Activated naive CD4-positive, alpha-beta T cell (primary cell): ENCODE measurements at places on chromosomes 4 and X.

DNA sequence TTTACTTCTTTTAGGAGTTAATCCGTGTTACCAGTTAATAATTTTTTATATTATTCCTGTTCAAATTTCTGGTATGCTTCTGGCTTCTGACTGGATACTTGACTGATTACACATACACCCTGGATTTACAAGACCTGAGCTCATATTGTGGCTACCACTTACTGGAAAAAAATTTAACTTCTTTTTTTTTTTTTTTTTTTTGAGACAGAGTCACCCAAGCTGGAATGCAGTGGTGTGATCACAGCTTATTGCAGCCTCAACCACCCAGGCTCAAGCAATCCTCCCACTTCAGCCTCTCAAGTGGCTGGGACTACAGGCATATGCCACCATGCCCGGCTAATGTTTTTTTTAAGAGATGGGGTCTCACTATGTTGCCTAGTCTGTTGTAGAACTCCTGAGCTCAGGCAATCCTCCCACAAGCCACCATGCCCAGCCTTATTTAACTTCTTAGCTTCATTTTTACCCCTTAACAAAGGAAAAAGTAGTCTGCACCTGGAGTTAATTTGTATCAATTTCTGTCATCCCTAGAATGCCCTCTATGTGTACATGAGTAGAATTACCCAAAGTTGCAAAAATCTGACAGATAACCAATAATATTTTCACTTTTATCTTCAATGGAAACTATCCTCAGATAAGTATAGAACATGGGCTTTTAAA is 50.3 kb downstream of the TMEM165 start:
- DNase-seq, result no peak

- DNase-seq, result no peak
These were observed 7.0 kb downstream of the CYBB start for GRCh38 chrX:37786624-37787422.

DNA sequence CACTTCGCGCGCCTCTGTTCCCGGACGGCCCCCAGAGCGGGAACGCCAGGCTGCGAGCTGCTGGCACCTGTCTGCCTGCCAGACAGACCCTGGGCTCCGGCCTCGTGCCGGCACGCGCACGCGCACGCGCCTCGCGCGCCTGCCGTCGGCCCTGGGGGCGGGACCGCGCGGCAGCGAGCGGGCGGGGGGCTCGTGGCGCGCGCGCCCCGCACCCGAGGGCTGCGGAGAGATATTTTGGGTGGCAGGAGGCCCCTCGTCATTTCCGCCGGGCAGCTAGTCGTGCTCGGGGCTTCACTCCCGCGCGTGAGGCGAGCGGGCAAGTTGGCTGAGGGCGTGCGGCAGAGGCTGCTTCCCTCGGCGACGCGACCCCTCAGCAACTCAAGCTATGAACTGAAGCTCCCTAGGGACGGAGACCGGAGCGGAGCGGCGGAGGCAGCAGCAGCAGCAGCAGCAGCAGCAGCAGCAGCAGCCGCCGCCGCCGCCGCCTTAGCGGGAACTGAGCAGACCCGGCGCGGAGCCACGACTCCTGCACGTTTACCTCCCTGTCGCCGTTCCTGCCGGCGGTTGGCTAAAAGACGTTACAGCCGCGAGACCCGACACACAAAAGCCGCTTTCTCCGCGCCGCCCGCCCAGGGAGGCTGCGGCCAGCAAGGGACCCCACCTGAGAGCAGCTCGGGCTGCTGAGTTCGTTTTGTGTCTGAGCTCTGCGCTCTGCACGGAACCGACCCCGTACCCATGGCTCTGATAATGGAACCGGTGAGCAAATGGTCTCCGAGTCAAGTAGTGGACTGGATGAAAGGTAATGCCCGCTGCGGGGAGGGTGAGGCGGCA is at the start of gene CNKSR2:
TSS of gene CNKSR2 (plus strand) at position 256 of the 831 bp plus-strand sequence. CDS start at position 736, 480 bp downstream.
- peak; percentile 57 for DNase-seq

DNA sequence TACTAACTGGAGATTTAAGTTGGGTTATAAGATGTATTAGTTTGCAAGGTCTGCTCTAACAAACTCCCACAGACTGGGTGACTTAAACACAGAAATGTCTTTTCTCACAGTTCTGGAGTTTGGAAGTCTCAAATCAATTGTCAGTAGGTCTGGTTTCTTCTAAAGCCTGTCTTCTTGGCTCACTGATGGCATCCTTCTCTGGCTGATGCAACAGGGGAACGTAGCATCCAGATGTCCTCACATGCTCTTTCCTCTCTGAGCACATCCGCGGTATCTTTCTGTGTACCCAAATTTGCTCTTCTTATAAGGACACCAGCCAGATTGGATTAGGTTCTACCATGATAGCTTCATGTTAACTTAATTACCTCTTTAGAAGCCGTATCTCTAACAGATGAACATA is 63.2 kb upstream of the BMP3 start:
- DNase-seq, result no peak

DNA sequence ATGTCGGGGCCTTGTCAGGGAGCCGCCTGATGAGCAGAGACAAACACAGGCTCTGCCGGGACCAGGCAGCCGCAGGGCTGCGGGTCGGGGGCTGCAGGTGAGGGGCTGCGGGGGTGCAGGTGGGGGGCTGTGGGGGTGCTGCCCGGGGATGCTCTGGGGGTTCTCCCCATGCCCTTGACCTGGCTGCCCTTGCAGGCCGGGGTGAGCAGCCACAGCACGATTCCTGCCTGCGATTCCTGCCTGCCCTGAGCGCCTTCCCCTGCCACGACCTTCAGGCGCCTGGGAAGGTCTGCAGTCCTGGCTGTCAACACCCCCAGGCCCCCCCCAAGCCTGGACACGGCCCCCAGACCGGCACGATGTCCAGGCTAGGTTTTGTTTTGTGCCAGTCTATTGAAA is 106.3 kb downstream of the FAM53A start:
- no peak for DNase-seq

DNA sequence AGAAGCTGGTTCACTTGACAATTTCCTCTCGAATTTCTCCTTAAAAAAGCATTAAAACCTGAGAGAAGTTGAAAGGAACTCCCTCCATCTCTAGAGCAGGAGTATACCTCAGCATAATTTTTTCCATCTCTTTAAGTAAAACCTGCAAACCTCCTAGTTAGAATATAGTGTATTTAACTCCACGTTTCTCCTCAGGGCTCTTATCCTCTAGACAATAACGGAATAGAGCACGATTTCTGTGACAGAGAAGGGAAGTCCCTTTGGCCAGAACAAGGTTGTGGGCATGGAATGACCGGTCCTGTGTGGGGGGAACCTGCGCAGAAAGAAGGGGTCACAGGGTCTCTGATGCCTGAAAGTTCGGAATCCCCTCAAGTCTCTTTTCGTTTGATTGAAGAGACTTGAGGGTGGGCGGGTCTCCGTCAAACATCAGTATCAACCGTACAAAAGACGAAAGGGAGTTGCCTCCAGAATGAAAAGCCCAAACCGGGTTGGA is 697 bp downstream of the ZNF280C start:
- no peak for DNase-seq

DNA sequence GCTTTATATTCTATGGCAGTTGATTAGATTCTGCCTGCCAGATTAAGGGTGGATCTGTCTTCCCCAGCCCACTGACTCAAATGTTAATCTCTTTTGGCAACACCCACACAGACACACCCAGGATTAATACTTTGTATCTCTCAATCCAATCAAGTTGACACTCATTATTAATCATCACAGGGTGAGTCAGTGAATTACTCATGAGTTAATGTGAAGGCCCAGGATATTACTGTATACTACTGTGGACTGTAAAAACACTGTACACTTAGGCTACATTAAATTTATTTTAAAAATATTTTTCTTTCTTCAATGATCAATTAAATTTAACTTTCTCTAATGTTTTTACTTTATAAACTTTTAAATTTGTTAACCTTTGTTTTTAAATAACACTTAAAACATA is 87.7 kb downstream of the NAP1L3 start:
- DNase-seq, result no peak

GRCh38 chrX:29787656-29788055 is 427.7 kb upstream of the MAGEB2 start:
- no peak for DNase-seq

GRCh38 chrX:73683236-73683859 is 120.4 kb downstream of the CHIC1 start:
- no peak for DNase-seq

DNA sequence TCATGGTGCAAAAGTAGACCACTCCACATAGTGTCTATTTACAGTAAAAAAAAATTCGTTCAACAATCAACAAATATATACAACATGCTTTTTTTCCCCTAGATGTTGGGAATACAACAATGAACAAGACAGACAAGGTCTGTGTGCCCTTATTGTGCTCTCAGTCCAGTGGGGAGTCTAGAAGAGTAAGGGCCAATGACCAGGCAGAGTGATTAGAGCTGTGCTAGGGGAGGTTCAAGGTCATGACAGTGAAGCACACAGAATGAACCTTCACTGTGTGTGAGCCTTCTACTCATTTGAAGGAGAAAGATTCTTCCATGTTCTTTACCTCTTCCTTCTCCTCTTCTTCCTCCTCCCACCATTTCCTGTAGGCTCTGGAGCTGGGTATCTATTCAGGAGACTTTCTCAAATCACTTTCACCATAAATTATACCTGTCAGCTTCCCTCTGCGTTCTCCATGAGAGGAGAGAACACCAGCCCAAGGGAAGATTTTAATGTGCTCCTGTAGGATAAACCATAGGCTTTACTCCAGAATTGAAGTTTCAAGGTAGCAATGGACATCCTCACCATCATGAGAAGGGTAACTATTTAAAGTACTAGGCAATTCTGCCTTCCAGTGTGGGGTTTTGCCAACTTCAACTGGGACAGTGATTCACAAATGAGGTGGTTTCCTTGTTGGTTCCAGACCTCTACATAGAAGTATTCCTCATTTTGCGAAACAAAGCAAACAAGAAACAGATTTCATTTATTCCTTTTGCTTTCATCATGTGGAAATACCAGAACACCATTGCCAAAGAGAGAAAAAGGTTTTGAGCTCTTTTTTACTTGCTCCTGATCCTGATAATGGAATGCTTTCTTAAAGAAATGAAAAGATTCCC is 246.9 kb upstream of the GPC4 start:
- no peak for DNase-seq

GRCh38 chrX:150211988-150212387 is 151.1 kb upstream of the MAMLD1 start:
- no peak for DNase-seq

GRCh38 chr4:20318909-20319277 is 67.2 kb downstream of the SLIT2 start:
- no peak for DNase-seq

DNA sequence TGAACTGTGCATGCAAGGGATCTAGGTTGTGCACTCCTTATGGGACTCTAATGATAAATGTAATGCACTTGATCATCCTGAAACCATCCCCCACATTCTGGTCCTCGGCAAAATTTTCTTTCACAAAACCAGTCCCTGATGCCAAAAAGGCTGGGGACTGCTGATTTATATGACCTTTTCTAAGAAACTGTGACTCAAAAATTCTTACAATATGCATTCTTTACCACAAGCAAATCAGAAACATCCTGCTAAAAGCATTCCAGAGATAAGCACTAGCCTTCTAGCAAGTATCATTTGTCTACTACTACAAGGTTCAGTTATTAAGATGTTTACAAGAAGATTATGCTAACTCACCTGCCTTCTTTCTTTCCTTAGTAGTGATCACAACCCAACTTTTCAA is 166.5 kb upstream of the PCDH7 start:
- DNase-seq, result no peak

DNA sequence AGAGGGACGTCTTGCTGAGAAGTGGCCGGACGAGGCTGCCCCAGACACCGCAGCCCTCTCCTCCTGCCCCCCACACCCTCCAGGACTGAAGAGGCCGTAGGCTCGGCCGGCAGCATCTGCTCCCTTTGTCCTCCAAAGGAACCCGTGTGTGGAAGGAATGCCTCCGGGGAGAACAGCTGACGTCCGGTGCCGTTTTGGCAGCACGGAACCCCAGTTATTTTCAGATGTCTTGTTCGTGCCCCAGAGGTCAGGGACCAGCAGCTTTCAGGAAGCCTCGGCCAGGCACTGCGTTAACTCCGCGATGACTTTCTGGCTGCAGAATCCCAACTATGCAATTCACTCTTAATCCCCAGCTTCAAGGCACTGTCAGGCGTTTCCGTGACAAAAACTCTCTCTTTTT is 10.9 kb upstream of the PPP2R3B start:
- DNase-seq, result no peak

DNA sequence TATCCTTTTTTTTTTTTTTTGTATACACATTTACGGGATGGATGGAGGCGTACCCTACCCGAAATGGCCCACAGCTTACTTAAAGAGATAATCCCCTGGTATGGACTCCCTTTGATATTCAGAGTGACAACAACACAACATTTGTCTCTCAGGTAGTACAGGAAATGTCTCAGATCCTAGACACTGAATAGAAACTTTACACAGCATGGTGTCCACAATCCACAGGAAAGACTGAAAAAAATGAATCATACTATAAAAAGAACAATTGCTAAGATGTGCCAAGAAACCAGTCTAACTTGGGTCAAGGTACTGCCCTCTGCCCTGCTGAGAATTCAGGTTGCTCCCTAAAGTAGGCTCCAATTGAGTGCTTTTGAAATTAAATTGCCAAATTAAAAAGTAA is 100.8 kb upstream of the LANCL3 start:
- no peak for DNase-seq

DNA sequence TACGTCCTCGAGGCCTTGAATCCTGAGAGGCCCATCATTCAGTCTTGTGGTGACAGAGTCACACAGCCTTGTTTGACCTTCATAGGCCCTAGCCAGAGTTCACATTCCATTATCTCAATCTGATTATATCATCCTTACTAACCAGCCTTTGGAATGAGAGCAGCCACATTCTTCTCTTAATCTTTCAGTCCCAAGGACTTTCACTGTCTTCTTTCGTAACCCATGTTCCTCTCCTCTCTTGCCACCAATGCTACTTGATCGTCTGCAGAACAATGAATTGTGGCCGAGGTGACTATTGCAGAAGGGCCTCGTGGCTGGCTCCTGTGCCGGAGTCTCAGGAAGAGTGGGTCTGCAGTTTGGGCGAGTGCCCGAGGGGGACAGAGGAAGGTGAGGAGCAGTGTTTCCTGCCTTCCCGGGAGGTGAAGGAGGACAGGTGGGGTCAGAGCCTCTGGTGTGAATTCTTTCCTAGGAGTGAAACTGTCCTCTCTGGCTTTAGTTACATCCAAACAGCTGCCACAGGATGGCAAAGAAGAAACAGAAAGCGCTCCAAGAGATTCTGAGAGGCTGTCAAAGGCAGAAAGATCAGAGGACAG is 94.6 kb downstream of the LIMCH1 start:
- no peak for DNase-seq

GRCh38 chr4:20528508-20528907 is 171.8 kb upstream of the PACRGL start:
- no peak for DNase-seq

DNA sequence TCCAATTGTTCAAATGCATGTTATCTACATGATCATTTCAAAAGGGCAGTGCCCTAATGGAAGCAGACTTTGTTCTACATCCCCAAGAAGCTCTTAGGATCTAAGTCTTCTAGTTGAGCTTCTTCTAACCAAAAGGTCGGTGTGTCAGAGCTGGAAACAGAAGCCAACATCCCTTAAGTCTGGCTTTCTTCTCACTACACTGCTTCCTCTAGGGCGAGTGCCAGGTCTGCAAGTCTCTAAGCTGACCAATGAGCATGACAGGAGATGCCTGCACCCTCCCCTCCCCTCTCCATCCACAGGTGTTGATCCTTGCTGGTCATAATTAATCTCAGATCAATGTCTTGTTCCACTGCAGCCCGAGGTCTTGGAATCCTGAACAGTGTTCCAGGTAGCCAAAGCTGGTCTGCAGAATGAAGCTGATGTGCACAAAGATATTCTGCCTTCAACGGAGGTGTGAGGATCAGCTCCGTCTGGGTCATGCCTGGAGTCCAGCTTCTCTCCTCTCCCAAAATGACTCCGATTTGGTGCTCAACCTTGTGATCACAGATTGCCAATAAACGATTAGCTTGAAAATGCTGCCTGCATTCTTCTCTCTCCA is 44.1 kb downstream of the WDR1 start:
- DNase-seq, result no peak

GRCh38 chrX:111101580-111101979 is 5.6 kb downstream of the PAK3 start:
- DNase-seq, result no peak
